ENCODE measurements at places on chromosomes 7 and 10.

DNA sequence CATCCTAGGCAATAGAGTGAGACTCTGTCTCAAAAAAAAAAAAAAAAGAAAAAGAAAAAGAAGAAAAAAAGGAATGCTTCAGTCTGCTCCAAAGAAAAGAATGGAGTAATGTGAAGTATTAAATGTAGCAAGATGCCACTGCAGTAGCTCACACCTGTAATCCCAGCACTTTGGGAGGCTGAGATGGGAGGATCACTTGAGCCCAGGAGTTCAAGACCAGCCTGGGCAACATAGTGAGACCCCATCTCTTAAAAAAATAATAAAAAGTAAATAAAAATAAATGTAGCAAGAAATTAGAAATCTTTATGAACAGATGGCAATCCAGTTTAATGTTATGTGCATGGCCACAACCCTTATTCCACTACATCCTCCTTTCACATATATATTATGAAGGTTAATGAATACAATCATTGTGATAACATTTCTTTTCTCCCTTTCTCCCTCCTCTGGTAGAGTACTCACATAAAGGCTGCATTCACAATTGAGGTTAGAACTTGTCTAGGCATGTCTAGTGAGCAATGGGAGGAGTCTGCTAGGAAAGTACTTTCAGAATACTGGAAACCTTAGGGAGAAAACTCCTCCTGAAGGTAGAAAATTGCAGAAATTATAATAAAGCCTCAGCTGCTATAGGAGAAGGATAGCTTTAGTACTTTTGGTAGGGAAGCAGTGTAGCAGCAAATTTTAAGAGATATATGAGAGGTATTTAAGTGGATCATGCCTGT lies 20.4 kb downstream of the KLLN start:
- DNase-seq, result no peak

GRCh38 chr10:5666008-5666840 lies at the start of gene ASB13:
Gene ASB13, minus strand, starts transcription at chr10:5666595. Its CDS starts 44 bp downstream, at chr10:5666551.
- DNase-seq, result peak; percentile 44

- DNase-seq, result no peak
Measured at GRCh38 chr7:2820508-2820934, 23.6 kb downstream of the GNA12 start.

- DNase-seq, result no peak
Measured at GRCh38 chr10:98430427-98430826, 15.4 kb upstream of the PYROXD2 start.

Measured in stimulated activated CD4-positive, alpha-beta T cell treated with anti-CD3 and anti-CD28 coated beads, Interleukin-1b, Interleukin-23, amount 100 ng/mL, for 48 hours (primary cell).